ENCODE measurements at places on chromosomes 13 and 19.

DNA sequence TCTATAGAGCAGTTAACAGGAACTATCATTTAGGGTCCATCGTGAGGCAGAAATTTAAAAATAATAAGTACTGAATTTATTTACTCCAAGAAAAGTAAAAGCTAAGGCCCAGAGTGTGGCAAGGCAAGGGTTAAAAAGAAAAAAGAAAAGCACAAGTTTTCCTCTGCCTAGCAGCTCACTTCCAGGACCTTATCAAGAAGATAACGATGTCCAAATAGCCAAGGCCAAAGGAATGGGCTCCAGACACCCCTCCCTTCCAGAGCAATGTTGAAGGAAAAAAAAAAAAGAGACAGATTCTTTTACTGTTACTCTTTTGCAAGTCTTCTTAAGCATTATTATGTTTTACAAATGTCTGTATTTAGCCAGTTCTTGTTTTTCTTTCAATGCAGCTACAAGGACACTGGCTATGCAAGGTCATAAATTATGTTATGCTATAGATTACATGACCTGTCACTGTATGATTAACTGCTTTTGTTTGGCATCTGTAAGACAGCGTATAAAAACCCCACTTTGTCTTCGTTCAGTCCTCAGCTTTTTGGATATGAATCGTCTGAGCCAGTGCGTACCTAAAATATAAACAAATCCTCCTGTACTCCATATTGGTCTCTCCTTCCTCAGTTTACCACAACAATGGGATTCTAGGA lies 2.9 kb upstream of the ZNF700 start:
- DNase-seq, result no peak

DNA sequence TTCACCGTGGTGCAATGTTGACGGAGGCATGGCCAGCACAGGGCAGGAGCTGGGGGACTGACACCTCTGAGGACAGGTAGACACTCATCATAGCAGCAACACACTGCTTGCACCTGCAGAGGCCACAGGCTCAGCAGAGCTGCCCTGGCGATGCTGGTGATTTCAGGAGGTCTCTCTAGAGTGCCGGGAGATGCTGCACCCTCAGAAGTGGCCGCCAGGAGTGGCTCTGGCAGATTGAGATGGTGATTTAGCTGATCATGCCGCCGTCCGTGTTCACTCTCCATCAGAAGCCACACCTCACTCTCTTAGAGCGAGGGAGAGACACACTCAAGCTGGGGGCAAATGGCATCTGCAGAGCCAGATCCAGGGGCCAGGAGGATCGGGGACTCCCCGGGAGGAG lies 244.6 kb upstream of the SGCG start:
- DNase-seq, result no peak

DNA sequence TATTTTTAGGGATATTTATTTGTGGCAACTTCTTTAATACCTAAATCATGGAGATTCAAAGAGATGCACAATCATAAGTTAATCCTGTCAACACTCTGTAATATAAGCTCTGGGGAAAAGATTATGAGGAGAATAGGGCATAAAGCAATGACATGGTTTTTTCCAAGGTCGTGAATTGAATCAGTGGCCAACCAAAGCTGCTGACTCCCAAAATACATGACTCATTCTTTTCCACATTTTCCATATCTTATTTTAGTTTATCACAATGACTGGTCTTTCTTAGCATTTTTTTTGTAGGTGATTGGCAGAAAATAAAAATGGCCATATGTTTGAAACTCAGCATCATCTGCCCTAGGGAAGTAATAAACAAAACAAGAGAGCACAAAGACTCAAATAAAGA lies 28.5 kb upstream of the RBM26 start:
- DNase-seq, result no peak

GRCh38 chr13:112118451-112119064 lies 51.6 kb downstream of the SOX1 start:
- DNase-seq, result no peak

GRCh38 chr19:16376649-16377048 lies 52.0 kb downstream of the KLF2 start:
- DNase-seq, result peak; percentile 38

GRCh38 chr13:41673640-41674039 lies 216.3 kb downstream of the RGCC start:
- DNase-seq, result no peak

DNA sequence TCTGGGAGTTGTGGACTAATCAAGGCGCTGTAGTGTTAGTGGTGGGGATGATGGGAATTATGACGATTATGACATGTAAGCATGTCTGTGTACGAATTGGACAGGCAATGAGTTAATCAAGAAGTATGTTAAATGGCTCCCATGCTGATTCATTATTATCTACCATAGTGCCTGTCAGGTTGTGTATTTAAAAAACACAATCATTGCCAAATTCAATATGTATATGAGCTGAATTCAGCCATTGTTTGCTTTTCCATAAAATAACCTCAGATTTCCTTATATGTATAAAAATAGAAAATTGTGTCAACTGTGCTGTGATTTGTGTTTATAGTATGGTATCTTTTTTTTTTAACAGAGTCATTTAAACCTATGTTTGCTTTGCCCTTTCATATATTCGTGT lies 37.1 kb downstream of the PCCA start:
- no peak for DNase-seq

DNA sequence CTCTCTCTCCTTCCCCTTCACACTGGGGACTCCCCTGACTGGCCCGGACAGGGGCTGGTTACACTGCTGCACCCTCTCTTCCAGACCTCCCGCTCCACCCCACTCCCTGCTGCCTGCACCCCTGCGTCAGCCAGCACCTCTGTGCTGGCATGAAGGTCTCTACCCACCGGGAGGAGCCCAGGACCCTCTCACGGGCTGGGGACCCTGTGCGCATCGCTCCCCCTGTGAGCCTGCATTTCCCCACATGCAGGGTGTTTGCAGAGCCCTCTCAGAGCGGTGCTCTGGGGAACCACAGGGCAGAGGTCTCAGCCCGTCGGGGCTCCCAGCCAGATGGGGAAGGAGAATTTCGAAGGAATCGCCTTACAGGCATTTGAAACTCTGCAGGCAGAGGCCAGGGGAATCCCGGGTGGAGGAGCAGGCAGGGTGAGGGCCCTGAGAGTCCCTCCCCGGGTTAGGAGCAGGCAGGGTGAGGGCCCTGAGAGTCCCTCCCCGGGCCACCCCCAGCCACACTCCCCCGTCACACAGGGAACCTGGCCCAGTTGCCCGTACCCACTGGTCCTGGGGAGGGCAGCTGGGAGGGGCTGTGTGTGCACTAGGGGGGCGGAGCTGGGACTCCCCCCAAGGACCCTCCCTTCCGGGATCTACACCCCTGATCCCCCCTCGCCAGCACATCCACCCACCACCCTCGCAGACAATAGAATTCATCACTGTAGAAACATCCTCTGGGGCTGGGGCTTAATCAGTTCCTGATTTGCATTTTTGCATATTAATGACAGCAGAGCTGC lies 16.3 kb upstream of the TCF3 start:
- no peak for DNase-seq

DNA sequence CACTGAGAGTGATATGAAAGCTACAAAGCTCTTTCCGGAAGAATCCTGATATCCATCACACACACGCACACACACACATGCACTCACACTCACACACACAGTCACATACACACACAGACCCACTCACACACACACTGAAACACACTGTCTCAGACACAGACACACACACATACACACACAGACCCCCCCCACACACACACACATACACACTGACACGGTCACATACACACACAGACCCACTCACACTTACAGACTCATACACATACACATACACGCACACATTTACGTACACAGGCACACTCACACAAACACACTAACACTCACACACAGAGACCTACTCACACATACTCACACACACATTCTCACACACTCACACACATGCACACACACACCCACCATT lies 58.6 kb downstream of the LIG4 start:
- no peak for DNase-seq

- DNase-seq, result no peak
Observed at GRCh38 chr19:10007371-10008183, 2.7 kb downstream of the COL5A3 start.

DNA sequence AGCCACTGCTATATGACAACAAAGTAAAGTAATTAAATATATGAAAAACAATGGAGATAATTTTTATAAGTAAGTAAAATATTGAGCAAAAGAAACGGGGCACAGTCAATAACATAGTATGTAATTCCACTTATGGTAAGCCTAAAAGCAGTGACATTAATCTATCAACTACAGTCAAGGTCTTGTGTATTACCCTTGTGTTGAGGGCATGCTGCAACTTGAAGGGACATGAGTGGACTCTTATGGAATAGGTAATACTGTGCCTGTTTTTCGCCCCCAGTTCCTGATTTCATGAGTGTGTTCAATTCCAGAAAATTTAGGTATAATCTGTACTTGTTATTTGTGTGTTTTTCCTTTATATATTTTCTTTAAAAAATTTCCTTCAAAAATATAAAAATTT lies 201.3 kb upstream of the SLITRK6 start:
- DNase-seq, result no peak

DNA sequence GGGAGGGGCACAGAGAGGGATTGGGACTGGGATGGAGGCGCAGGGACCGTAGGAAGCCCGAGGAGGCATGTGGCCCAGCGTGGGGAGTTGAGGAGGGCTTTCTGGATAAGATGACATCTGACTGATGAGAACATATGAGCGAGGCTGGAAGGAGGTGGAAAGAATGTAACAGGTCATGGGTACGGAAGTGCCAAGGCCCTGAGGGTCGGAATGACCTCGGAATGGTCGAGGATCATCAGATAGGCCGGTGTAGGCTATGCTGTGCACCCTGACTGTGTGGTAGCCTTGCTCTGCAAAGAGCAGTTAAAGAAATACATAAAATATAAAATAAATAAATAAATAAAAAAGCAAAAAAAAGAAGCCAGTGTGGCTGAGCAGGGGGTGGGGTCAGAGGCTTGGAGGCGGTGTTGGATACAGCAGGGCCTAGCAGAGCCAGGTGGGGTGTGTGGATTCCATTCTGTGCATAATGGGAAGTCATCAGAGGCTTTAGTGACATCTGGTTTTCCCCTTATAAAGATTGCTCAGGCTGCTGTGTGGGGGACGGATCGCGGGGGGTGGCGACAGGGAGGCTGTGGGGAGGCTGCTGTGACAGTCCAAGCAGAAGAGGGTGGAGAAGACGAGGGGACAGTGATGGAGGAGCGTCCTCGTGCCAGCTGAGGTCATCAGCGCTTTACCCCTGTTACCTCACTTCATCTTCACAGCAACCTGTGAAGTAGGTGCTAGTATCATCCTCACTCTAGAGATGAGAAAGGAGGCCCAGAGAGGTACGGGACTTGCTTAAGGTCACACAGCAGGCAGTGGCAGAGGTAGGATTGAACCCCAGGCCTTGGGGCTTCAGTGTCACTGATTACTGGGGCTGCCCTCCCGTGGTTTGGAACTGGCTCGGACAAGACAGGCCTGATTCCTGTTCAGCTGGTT lies 5.0 kb downstream of the PAK4 start:
- DNase-seq, result no peak

- DNase-seq, result no peak
Observed at GRCh38 chr13:26583662-26584061, 26.2 kb downstream of the WASF3 start.

DNA sequence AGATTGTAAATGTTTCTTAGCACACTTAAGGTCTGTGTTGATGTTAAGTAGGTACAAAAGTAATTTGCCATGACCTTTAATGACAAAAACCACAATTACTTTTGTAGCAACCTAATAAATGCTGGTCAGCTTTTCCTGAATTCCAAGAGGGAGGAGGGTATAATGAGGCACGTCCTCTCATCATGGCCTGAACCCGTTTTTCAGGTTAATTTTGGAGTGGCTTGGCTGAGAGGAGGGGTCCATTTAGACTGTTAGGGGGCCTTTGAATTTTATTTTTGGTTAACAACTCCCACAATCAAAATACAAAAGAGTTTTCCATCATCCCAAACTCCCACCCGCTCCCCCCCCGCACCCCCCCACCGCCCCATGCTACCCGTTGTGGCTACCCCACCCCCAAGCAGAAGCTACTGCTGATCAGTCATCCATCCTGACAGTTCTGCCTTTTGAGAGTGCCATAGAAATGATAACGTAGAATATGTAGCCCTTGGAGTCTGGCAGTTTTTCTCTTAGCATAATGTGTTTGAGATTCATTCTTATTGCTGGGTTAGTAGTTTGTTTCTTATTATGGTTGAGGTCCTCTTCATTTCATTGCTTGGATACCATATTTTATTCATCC lies 14.4 kb upstream of the PLEKHF1 start:
- DNase-seq, result no peak

DNA sequence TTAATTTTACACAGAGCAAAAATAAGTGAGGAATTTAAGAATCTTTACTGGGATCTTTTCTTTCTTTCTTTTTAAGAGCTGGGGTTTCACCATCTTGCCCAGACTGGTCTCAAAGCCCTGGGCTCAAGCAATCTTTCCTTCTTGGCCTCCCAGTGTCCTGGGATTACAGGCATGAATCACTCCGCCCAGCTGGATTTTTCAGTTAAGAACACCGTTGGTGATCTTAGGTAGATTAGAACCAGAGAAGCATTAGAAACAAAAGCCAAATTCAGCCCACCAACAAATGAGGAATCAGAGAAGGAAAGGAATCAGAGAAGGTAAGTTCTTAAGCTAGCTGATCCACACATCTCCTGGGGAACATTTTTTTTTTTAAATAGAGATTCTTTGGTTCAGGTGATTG lies 34.2 kb downstream of the EPSTI1 start:
- DNase-seq, result no peak

GRCh38 chr19:497869-498510 lies 1.7 kb downstream of the MADCAM1 start:
- no peak for DNase-seq

DNA sequence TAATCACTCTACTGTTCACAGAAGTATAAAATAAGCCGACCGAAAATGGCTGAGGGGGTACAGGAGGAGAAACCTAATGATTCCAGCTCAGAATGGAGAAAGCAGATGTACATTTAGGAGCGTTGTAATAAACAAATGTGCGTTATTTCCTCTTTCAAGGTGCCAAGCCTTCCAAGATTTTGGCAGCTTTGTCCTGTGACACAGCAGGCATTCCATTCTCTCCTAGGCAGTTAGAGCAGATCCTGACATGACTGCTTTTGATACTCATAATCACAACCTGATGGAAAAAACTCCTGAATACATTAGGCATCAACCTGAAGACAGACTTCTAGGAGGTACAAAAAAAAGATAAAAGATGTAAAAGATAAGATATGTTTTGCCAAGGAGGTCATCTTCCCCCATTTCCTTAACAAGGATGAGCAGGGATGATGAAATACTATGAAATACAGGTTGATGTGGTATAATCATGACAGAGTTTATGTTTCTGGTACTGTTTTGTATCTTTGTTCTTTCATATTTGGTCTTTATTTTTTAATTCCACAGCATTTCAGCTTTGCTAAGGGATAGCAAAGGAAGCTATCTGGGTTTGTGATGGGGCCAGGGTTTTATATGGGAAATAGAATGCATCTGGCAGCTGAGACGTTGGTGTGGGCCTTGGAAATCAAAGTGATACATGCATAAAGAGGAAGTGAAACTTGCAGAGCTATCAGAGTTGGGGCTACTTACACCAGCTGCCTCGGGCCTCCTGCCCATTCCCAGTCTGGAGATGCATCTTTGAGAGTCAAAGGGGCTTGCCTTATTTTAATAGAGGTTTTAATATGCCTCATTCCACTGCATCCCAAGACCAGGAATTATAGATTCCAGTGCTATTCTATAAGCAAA lies 222.5 kb downstream of the OXGR1 start:
- DNase-seq, result no peak
